ENCODE measurements at places on chromosomes 4 and X. TPM values are rescaled to one million over a fixed set of nuclear protein-coding genes. Genes with fewer than 3 reads are reported as not detected.

Gene CLNK
- not detected for total RNA-seq

Gene PROM1
- total RNA-seq: under 0.01 TPM

Gene ALPK1
- 1.1 TPM for total RNA-seq

Gene XAGE1B
- not detected for total RNA-seq

Gene MAGEA12
- not detected for total RNA-seq

Gene PPBP
- total RNA-seq: not detected

Gene TMPRSS11B
- not detected for total RNA-seq

Gene FAM53A
- total RNA-seq: 1.4 TPM

Gene PHKA2
- total RNA-seq: 6.0 TPM

Gene SHISA3
- total RNA-seq: 0.44 TPM

Gene SOWAHD
- not detected for total RNA-seq

Gene CSTF2
- 11.9 TPM for total RNA-seq

Gene SLC4A4
- not detected for total RNA-seq

Gene CSAG3
- not detected for total RNA-seq

Gene SMS
- total RNA-seq: 99.4 TPM

Gene CTAG2
- total RNA-seq: not detected
